ENCODE measurements at places on chromosomes 12 and 14.

DNA sequence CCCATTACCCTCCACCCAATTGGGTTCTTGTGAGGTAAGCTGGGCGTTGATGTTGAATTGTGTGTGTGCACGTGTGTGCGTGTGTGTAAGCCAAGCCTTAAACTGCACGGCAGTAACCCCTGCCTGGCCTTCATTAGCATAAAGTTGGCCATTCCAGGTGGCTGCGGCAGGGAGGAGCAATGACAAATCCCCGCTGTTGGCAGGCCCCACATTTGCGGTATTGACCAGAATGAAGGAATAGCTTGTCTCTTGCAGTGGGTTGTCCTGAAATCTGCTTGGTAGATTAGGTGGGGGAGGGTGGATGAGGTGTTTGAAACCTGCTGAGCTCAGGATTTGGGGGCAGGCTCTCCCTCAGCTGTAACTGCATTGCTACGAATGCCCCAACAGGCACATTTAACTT, 7.3 kb downstream of the VSX2 start:
- no peak for DNase-seq

GRCh38 chr12:85468356-85469157, 188.5 kb downstream of the ALX1 start:
- DNase-seq, result peak; percentile 78

- no peak for DNase-seq
Observed at GRCh38 chr12:77213319-77213718, 147.9 kb upstream of the E2F7 start.

DNA sequence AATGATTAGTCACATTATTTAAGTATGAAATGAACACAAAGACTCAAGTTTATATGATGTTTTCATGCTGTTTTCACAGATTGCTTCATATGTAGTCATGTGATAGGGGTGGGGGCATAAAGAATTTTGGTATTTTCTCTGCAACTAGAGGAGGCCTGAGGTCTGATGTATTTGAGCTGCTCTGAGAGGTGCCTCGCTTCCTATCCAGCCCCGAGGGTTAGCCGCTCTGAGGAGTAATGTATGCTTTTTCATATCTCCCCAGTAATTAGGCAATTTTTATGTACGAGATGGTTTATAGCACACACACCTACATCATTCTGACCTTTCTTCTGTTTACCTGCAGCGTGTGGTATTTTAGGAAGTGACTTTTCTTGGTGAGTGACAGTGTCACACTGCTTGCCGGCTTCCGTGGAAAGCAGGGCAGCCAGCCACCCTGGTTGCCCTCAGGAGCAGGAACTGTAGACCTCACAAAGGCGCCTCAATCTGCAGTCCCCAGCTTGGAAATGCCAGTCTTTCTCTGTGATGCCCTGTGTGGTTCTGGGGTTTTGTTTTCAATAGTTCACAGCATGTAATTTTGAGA, 106.4 kb downstream of the VRK1 start:
- DNase-seq, result no peak
